ENCODE measurements at places on chromosomes 4 and X.

- DNase-seq: no peak
These were observed 2399.8 kb upstream of the TENM3 start for GRCh38 chr4:179843370-179843769.

GRCh38 chr4:48346594-48346993 lies 5.3 kb downstream of the SLAIN2 start:
- DNase-seq: no peak

DNA sequence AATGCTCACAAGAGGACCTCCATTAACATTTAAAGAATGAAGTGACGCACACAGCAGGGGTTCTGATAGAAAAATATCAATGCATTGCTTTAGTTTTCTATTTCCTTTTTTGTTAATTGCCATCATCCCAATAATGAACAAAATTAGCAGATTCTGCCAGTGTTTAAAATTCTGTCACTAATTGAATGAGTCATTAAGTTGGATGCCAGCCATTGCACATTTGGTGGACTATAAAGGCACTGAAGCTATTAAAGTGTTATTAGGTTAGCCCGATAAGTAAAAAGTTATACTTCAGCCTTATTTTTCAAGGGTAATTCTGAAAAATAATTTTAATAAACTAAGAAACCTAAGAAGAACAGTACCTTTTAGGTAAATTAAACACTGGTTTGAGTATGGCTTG lies 53.1 kb downstream of the MAP3K15 start:
- no peak for DNase-seq

DNA sequence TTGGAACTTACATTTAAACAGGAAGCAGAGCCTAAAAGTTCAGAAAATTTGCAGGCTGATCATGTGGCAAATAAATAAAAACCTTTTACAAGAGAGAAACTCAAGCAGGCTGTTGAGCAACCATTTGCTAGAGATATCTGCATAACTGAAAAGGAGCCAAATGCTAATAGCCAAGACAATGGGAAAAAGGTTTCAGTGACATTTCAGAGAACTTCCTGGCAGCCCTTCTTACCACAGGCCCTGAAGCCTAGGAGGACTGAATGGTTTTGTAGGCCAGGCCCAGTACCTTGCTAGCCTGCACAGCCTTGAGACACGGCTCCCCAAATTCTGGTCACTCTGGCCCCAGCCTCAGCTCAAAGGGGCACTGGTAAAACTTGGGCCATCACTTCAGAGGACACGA lies 945.1 kb downstream of the ADGRL3 start:
- DNase-seq: no peak

GRCh38 chr4:8478371-8478770 lies 37.8 kb downstream of the TRMT44 start:
- DNase-seq: no peak

GRCh38 chr4:37689353-37690095 lies 3.3 kb upstream of the RELL1 start:
- DNase-seq: no peak

DNA sequence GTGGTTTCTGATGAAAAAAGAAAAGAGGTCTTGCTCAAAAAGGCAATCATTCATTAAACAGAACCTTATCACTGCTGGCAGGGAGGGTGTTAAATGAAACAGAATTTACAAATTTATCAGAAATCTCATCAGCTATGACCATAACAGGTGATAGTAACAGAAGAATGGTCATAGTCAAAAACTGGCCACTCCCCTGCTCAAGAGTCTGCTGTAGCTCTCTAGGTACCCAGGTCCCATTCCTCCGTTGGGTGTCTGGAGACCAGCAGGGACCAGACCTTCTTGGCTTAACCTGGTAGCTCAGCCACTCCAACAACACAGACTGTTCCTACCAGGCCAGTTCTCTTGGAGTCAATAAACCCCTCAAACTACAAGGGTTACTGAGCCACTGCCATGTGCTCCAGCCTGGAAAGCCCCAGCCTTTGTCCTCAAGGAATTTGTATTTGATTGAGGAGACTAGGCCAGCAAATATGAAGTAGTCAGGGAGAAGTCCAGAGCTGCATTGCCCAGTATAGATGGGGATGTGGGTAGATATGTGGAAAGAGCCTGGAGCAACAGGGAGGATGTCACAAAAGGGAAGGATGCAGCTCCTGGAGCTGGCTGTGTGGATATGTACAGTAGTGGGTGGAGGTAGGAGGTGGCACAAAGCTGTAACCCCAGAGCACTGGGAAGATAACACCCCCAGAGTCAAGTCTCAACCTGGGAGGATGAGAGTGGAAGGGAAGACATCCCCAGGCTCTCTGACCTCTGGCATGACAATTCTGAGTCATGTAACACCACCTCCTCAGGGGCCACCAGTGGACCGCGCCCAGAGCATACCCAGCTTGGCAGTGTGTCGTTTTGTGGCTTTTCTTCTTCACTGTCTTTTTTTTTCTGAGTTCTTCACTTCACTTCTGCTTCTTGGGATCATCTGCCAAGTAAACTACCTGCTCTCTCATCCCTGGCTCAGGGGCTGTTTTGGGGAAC lies 21.9 kb downstream of the RASL11B start:
- DNase-seq: no peak

GRCh38 chrX:136584545-136584944 lies 52.5 kb downstream of the VGLL1 start:
- no peak for DNase-seq

DNA sequence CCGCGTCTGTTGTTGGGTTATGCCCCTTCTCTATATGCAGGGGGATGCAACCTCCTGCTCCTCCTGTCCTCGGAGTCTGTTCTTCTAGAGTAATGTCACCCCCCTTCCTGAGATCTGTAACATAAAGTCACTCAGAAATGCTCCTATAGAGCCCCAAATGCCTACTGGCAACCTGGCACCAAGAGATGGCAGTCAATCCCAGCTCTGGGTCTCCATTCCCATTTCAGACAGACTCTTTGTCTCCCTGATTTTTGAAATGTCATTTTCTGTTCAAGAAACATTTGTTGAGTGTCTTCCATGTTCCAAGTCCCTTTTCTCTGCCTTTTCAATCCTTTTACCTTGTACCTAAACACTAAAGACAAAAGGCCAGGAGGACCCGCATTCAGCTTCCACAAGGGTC lies 9.6 kb upstream of the PRDM8 start:
- no peak for DNase-seq

DNA sequence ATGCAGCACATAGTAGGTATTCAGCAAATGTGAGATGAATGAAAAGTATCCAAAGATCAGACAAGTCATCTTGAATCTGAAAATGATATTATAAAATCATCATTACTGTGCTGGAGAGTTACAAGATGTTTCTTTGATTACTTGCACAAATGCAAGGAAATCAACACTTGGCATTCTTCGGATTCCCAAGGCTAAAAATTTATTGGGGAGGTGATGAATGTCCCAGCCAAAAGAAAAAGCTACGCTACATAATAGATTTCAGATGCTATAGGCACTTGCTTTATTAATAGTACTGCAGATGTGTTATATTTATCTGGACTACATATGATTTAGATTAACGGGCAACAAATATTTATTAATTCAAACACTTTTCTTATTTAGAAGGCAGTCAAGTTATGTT lies 286.7 kb upstream of the TENM3 start:
- DNase-seq: no peak

- no peak for DNase-seq
These were observed 112.4 kb downstream of the ADGRL3 start for GRCh38 chr4:61312526-61312925.

DNA sequence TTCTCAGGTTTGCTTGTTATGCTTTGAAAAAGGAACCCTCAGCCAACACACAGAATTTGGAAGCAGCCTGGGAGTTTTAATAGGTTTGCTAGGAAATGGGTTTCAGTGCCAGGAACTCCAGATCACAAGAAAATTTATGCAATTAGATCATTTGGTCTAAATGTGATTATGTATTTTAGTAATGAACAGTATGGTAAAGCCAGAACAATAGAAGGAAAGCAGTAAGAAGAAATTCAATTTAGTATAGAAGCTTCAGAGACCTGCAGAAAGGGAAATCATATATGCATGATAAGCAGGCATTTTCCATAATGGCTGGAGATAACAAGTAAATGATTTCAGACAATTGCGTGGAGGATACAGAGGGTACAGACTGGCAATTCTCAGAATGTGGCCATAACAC lies 184.7 kb downstream of the KCNIP4 start:
- no peak for DNase-seq

DNA sequence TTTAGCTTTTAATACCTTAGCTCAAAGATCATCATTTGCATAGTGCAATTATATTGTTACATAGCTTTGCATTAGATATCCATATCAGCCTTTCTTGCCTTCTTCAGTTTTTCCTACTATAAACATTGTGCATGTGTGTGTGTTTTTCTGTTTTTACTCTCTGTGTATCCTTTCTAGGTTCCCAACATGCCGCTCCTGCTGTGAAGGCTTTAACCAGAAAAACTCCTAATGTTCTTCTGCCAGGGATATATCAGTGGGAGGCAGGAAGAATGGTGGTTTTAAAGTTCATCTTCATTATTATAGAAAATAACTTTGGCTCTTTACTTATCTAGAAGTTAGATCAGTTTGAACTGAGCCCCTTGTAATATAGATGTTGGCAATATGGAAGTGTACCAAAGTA lies 61.2 kb downstream of the CPE start:
- no peak for DNase-seq

GRCh38 chr4:79044141-79044659 lies 105.0 kb upstream of the PAQR3 start:
- DNase-seq: no peak

DNA sequence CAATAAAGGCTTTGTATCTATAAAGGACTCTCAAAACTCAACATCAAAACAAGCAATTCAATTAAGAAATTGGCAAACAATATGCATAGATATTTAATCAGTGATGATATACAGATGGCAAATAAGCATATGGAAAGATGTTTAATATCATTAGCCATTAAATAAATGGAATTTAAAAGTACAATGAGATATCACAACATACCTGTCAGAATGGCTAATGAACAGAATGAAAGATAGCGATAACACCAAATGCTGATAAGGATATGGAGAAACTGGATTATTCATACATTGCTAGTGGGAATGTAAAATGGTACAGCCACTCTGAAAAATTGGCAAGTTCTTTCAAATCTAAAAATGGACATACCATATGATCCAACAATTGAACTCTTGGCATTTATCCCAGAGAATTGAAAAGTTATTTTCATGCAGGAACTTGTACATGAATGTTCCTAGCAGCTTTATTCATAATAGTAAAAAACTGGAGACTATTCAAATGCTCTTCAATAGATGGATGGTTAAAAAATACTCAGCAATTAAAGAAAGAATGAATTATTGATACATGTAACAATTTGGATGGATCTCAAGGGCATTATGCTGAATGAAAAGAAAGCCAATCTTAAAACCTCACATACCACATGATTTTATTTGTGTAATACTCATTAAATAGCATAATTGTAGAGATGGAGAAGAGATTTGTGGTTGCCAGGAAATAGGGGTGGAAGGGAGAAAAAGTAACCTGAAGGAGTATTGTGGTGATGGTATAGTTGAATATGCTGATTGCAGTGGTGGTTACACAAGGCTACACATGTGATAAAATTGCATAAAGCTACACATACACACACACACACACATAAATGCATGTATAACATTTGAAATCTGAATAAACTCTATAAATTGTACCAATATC lies 45.9 kb upstream of the ALG13 start:
- DNase-seq: no peak

- no peak for DNase-seq
These were observed 22.3 kb upstream of the RNF150 start for GRCh38 chr4:141155586-141155985.

DNA sequence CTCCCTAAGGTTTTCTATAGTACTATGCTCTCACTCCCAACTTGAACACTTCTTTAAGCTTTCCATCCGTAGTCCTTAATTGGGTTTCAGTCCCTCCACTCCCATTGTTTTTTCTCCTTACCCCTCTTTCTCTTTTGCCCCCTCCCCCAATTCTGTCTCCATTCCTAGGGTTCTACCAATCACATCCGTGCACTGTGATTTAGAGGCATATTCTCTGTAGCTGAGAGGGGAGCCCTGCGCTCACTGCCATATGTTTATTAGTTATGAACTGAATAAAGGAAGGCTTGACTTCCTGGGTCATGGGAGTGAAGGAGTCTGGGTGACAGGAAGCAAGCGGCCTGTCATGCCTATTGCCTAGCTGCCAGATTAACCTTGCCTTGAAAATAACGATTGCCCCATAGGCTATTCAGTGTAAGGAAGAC lies 471 bp downstream of the MCTS1 start:
- DNase-seq: peak; percentile 41

DNA sequence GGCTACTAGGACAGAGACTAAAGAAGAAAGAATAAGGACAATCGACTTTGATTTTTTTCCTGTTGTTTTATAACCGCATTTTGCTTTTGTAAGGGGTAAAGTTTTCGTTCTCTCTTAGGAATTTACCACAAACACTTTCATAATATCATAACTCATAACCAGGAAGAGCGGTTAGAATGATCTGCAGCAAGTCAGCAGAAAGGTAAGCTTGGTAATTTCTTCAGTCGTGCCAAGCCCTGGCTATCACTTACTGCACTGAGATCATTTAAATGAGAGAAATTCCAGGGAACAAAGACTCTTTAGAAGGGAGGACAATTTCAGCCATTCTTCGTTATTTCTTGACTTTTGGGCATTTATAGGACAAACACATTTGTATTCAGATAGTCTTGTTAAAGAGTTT lies 258.1 kb downstream of the UNC5C start:
- peak; percentile 2 for DNase-seq

DNA sequence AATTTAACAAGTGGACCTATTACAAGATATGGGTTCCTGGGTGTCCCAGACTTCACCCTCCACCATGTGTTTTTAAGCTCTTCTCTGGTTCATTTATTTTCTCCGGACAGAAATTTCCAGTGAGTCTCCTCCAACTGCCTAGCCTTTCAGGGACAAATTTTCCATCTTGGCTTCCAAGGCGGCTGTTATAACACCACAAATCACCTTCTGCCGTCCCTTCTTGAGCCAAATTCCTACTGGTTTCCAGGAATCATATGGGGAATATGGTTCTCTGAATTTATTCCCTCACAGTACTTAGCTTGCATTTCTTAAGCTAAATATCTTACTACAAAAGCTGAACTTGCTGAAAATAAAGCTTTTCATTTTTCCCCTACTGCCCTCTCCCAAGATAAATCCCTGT lies 18.8 kb downstream of the NEXMIF start:
- DNase-seq: no peak

DNA sequence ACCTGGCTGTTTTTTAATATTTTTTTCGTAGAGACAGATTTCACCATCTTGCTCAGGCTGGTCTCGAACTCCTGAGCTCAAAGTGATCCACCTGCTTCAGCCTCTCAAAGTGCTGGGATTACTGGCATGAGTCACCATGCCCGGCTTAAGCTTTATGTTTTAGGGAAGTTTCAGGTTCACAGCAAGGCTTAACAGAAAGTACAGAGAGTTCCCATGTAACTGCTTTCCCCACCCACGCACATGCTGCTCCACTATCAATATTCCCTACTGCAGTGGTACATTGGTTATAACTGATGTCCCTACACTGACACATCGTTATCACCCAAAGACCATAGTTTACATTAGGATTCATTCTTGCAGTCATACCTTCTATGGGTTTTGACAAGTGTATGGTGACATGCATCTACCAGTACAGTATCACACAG lies 62.7 kb downstream of the PRPS1 start:
- DNase-seq: no peak

DNA sequence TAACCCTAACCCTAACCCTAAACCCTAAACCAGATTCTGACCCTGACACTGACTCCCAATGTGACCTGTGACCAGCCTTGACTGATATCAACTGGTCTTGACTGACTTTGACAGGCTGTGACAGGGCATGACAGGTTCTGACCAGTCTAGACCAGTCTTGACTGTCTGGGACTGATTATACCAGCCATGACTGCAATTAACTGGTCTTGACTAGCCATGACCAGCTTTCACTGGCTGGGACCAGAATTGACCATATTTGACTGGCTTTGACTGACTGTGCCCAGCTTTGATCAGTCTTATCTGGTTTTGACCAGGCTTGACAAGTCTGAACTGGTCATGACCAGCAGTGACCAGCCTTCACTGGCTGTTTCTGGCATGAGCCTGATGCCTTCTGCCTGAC lies 95.5 kb downstream of the BMP15 start:
- no peak for DNase-seq
